Effector CD4-positive, alpha-beta T cell (primary cell): ENCODE measurements at places on chromosomes 6 and 20.
A peak's percentile ranks its signal among the peaks of the same experiment; 100 is the strongest.

DNA sequence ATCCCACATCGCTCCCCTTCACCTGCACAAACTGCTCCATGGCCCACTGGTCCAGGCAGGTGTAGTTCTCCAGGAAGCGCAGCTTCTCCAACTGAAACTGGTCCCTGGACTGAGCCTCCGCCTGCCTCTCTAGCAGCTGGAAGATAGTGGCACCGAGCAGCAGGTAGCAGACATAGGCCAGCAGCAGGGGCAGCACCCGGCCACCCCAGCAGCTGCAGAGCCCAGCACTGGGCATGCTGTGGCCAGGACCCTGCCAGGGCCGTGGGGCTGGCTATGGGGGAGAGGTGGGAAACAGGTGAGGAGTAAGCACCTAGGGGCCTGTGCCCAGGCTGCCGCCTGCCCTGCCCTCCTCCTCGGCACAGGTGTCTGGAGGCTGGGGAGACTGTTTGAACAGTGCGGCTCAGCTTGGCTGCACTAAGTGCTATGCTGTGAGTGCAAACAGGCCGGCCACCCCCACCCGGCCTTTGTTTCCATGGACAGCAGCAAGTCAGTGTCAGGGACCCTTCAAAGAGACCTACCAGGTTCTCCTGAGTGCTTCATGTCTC, at the start of gene KCNK16:
Gene KCNK16, minus strand, starts transcription at position 397 of the 545 bp plus-strand sequence. Its CDS starts 162 bp downstream, at position 235.
- no peak for DNase-seq

DNA sequence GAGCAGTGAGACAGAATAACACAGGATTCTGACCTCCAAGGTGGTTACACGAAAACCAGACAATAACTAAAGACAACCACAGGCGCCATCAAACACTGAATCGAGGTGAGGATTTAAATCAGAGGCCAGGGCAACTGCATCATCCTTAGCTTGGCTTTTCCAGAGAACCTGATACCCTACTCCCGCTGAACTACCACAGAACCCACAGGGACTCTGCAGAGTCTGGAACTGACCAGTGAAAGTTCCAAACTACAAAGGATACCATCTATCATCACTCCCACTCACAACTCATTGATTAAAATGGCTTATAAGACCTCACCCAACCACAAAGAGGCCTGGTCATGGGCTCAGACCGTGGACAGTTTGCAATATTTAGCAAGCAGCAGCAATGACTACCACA, 85.0 kb downstream of the BFSP1 start:
- DNase-seq: no peak

DNA sequence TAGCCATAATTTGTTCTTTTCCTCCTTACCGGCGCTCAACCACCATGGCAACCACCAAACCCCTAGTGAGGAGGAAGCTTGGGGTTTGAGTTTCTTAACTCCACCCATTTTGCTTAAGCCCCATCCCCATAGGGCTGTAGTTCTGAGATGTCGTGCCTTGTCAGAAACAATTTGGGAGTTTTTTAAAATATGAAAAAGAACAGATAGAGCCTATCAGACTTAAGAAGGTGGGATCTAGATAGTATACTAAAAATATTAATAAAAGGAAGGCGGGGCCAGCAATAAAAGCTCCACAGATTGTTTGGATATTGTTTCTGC, 5.6 kb downstream of the BRD2 start:
- DNase-seq: no peak

DNA sequence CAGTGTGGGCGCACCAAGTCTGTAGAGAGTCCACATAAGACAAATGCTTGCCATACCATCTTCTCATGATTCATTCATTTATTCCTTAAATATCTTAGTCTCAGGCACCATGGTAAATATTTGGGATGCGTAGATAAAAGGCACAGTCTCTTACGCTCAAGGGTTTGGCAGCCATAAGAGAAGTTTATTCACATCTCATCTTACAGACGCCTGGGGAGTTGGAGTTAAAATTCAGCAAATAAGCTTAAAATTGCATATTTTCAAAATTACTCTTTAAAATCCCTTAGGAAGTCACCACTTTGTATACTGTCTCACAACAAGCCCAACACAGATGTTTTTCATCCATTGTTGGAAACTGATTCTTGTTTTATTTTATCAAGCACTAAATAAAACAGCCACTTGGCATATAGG, 363.3 kb downstream of the KIF16B start:
- no peak for DNase-seq

GRCh38 chr20:59938221-59938620, 1.9 kb downstream of the PPP1R3D start:
- no peak for DNase-seq

DNA sequence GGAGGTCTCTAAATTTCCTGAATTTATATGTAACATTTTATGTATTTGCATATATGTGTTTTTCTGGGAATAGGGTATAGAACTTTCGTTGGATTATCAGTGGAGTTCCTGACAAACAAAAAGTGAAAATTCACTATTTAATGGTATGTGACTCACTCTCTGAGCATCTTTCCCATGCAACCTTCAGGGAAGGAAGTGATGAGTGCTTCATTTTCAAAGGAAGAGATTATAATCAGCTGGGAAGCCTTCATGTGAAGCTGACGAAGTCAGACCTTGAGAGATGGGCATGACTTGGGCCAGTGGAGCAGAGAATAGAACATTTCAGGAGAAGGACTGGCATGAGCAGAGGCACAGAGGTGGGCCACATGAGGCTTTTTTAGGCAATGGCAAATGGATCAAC, 72.7 kb downstream of the FAXC start:
- DNase-seq: no peak

DNA sequence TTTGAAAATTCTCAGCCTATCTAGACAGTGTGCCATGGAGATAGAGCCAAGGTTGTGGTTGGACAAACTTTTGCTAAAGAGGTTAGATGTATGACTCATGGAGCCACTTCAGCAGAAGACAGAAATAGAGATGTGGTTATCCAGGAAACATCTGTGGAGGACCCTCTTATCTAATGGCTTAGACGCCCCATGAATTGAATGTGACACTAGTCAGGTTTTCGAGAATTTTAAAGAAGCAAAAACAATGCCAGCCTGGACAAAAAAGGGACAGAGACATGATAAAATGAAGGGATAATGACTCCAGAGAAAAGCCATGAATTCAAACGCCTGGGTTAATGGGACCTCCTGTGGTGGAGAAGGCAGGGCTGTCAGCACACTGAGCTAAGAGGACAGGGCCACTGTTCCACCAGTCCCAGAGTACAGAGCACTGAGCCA, 280.5 kb downstream of the CLVS2 start:
- DNase-seq: no peak

DNA sequence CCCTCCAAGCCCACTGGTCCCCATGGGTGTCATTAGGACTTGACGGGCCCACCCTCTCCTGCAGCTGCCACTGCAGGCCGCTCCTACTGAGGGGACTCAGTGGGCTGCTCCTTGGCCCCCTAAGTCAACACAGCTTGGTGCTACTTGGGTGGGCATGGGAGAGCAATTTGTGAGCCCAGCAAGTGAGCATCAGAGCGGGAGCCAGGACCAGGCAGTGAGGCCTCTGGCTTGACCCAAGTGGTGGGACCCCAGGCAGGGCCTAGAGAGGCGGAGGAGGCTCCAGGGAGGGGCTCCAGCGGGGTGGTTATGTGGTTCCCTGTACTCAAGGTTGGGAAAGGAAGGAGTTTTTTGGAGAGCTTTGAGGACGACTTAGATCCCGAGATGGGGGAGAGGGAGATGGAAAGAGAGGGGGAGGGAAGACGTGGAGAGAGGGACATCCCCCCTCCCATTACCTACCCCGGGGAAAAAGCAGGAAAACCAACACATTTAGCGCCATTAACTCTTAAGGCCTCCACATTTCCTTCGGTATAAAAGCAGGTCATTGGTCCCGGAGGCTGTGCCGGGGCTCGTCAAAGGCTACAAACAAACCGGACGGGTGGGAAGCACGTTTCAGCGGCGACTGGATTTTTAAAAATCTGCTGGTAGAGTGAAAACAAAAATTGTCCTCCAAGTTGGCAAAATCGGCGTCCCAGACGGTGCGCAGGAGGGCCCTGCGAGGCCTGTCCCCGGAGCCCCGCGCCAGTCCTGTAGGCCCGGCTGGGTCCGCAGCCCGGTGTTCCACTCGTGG, 8.8 kb downstream of the FOXC1 start:
- DNase-seq: no peak

DNA sequence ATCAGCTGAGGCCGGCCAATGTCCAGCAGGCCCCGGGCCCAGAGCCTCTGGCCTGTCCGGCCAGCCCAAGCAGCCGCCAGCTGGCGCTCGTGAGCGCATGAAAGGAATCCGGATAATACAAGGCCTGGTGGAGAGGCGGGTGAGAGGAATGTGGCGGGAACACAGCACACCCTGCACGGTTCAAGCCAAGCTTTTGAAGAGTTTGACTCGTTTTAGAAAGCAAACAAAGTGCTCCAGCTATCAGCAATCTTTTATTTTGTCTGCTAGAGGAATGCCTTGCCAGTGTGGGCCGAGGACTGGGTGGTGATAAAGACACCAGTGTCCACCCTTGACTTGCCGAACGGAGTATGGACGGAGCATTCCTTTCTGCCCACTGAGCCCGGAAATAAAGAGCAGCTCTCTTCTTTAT, 9.3 kb upstream of the NEDD9 start:
- no peak for DNase-seq

- no peak for DNase-seq
Observed at GRCh38 chr20:58235010-58235409, 6.6 kb upstream of the ANKRD60 start.

- no peak for DNase-seq
Observed at GRCh38 chr6:79422666-79423065, 114.6 kb downstream of the LCA5 start.

GRCh38 chr20:33311996-33312395, 29.0 kb downstream of the BPIFB1 start:
- no peak for DNase-seq

- DNase-seq: peak; percentile 9
Observed at GRCh38 chr6:27188061-27188884, 59.2 kb upstream of the PRSS16 start.

GRCh38 chr6:4670824-4671409, 105.3 kb upstream of the CDYL start:
- no peak for DNase-seq

GRCh38 chr6:129498950-129499842, 210.8 kb downstream of the ARHGAP18 start:
- DNase-seq: peak; percentile 15
